Stimulated activated CD8-positive, alpha-beta memory T cell treated with anti-CD3 and anti-CD28 coated beads, Interleukin-2, amount 100 ng/mL, for 48 hours (primary cell): ENCODE measurements at places on chromosomes 2 and 18.
A peak's percentile ranks its signal among the peaks of the same experiment; 100 is the strongest.

DNA sequence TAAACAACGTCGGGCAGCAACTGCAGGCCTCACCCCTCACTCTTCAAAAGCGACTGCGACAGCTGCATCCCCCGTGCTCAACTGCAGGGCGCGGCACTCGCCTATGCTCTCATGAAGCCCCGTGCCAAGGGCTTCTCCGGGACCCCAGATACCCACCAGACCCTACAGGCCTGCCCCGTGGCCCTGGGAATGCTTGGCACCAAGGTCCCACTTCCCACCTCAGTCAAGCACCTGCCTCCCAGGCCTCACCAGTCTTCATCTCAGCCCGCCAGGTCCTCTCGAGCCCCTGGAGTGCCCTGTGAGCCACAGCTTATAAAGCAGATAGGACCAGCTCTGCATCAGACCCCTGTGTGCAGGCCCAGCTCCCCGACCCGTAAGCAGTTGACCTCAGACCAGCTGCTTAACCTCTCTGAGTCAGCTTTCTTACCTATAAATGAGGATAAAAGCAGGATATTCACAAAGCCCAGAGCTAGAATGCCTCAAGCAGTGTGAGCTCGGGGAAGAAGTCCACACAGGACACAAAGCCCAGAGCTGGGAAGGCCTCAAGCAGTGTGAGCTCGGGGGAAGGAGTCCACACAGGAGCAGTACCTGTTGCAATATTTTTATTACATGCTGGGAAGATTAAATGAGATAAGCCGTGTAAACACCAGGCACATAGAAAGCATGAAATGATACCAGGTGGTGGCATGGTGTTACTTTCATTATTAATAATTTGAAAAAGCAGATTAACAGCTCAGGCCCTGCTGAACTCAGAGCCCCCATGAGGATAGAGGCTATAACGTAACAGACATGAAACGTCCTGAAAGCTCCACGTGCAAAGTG lies 96.9 kb downstream of the HDAC4 start:
- no peak for DNase-seq

DNA sequence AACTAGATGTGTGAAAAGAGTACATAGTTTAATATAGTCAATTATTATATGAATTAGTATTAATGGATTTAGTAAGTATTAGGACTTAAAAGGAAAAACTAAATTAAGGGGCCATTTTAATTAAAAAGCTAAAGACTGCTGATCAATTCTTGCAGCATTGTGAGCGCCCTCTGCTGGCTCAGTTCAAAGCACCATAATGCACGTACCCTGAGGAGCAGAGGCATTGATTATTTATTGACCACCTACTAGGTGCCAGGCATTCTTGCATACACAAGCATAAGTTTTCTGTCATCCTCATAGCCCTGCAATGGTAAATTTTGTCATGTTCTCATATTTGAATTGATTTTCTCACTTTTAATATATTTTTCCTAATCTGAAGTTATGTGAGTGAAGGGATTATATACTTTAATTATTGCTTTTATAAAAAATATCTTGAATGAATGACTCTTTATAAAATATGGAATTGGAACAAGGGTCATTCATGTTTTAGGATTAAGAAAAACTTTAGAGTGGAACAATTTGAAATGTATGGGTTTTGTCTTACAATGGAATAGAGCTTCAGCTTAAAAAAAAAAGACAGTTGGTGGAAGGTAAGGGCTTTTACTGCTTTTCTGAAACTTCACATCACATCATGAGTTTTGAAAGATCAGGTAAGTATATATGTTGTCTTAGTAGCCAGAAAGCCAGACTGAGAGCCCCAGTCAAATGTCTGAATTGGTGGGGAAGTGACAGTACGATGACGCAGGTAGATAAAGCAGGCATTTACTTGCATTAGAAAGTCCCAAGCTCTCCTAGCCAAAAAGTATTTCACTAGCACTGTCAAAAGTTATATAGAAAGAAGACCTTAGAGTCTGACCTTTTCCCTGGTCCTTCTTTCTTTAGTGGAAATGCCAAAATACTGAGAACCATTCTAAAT lies 9.7 kb downstream of the ITGA4 start:
- DNase-seq: peak; percentile 76

GRCh38 chr2:150144546-150145298 lies 342.7 kb downstream of the RND3 start:
- no peak for DNase-seq

- no peak for DNase-seq
Observed at GRCh38 chr2:201937343-201937742, 96.3 kb upstream of the FZD7 start.

GRCh38 chr18:27656905-27657304 lies 471.8 kb upstream of the CHST9 start:
- no peak for DNase-seq

GRCh38 chr2:74551530-74551929 lies 2.2 kb downstream of the LOXL3 start:
- DNase-seq: no peak

DNA sequence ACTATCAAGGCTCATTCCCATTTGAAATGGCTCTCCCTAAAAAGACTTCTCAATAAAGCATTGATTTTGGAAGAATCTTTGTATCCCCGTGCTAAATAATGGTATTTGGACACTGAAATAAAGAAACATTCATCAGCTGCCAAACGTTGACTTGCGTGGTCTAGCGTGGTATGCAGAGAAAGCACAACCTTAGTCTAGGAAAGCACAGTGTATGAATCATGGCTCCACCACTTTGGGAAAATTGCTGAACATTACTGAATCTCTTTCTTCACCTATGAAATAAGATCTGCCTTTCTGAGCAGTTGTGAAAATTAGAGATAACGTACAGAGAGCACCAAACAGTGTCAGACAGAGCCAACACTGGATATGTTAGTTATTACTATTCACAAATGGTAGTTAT lies 353.9 kb downstream of the SS18 start:
- DNase-seq: no peak

- DNase-seq: no peak
Observed at GRCh38 chr18:5998166-5998881, 103.0 kb upstream of the TMEM200C start.

- no peak for DNase-seq
Observed at GRCh38 chr2:225353579-225354085, 45.9 kb upstream of the NYAP2 start.

DNA sequence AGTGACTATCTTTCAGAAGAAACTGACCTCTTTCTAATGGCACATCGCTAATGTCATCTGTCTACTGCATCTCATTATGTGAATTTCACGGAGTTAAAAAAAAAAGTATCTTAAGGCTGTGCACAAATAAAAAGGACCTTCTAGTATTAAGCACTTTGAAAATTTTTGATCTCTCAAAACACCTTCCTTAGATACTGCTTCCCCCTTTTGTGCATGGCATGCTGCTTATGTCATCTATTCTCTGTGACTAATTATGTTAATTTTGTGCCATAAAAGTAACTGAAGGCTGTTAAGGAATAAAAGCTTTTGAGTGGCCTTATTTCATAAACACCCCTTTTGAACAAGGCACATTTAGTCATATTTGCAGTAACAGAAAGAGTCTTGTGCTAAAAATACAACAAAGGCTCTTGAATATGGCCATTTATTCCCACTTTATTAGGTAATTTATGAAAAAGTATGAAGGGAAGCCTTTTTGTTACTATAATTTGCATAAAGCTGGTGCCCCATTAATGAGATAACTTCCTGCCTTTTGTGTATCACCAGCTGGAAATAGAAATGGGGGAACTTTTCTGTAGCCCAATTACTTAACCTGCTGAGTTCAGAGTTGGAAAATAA lies 1412.0 kb upstream of the ZEB2 start:
- no peak for DNase-seq

DNA sequence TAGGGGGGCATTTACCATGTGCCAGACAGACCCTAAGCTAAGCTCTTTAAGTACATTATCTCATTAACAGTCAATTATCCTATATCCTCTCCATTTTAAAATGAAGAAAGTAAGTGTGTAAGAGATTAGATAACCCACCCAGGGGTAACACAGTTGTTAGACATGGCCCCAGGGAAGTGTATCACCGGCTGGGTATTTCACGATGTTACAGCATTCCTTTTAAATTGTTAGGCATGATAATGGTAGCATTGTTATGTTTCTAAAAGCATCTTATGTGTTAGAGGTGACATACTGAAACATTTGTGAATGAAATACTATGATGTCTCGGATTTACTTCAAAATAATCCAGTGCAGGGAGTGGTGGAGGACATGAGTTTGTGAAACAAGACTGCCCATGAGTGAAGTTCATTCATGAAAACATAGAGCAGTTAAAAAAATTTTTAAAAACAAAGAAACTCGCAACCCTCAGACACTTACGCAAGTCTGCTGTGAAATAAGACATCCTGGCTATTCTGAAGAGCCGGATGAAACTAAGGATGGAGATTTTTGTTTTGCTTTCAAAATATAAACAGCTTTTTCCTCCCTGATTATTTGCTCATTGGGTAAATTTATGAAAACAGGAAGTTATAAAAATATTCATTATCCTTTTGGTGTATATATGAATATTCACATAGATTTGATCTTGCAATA lies 54.9 kb downstream of the IL1RL2 start:
- DNase-seq: no peak

DNA sequence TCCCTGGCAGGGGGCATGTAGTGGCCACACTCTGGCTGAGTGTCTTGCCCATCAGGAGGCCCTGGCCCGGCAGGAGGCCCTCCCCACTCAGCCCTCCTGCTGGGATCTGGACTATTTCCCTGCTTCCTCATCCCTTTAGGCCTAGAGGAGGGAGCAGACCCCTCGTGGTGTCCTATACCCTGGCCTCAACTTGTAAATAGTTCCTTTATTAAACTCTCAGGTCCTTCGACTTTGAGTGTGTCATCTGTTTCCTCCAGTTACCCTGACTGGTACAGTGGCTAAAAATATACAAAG lies 166.7 kb upstream of the GLI2 start:
- DNase-seq: no peak

DNA sequence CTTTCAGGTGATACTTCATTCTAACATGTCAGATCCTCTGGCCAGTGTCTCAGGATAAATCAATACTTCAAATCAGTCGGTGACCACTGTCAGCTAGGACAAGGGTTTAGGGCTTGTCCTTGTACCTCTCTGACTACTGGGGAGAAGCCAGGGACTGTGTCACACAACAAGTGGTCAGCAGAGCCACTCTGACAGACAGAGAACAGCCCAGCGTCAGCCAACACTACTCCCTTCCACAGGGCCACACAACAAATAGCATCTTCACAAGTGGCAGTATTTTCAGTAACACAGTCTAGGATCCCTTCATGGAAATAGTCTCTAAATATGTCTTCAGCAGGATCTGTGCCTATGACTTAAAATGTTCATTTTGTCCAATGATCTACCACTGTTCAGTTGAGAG lies 14.2 kb downstream of the FLACC1 start:
- no peak for DNase-seq

GRCh38 chr18:77059294-77059916 lies 73.2 kb downstream of the MBP start:
- DNase-seq: no peak

- DNase-seq: no peak
Observed at GRCh38 chr2:225270861-225271260, 128.6 kb upstream of the NYAP2 start.

DNA sequence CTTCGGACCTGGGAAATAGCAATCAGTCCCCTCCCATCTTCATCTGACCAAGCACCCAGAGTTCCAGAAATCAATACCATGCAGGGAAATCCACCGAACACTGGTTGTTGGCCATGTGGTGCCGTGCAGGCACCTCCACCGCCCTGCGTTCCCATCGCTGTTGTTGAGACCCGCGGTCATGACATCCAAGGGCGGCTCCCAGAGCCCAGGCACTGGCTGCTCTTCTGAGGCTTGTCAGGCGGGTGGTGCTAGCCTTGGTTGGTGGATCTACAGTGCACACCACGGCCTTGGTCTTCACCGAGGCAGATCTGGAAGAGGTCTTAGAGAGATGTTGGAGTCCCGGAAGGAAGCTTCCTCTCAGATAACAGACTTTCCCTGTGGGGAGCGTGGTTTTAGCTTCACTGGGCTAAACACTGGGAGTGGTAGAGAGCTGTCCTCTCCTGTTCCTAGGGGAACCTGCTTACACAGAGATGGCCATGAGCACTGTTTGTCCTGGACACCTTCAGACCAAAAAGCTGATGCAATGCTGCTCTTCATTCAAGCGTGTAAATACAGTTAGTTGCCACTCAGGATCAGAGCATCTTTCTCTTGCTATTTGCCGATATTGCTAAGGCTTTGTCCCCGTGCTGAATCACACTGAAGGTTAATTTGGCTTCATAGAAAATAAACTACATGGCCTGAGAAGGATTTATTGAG lies 58.3 kb downstream of the SMIM21 start:
- no peak for DNase-seq

GRCh38 chr18:14933964-14934363 lies 186.0 kb downstream of the ANKRD30B start:
- DNase-seq: no peak

- no peak for DNase-seq
Observed at GRCh38 chr2:75491129-75491753, 69.5 kb downstream of the EVA1A start.

- DNase-seq: no peak
Observed at GRCh38 chr2:84201158-84201557, 257.9 kb downstream of the SUCLG1 start.

- DNase-seq: no peak
Observed at GRCh38 chr2:152099367-152100050, 665 bp upstream of the CACNB4 start.

- DNase-seq: no peak
Observed at GRCh38 chr2:227615181-227615580, 541 bp upstream of the SCYGR3 start.

GRCh38 chr2:101623031-101623521 lies 74.4 kb upstream of the MAP4K4 start:
- no peak for DNase-seq

- peak; percentile 36 for DNase-seq
Observed at GRCh38 chr18:58044370-58045241, 580 bp downstream of the NEDD4L start.

DNA sequence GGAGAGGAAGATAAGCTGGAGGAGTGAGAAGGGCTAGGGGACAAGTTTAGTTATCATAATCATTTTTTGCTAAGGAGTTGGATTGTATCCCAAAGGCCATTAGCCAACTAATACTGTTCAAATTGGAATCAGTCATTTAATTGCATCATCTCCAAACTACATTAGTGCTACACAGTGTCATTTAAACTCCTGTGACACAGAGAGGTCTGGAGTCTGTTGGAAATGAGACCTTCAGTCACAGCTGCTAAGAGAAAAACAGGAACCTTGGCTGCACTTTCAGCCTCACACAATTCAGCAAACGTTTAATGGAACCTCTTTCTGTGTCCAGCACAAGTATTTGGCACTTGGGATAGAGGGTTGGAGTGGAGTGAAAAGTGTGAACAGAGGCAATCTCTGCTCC lies 175.5 kb upstream of the MGAT5 start:
- DNase-seq: no peak

DNA sequence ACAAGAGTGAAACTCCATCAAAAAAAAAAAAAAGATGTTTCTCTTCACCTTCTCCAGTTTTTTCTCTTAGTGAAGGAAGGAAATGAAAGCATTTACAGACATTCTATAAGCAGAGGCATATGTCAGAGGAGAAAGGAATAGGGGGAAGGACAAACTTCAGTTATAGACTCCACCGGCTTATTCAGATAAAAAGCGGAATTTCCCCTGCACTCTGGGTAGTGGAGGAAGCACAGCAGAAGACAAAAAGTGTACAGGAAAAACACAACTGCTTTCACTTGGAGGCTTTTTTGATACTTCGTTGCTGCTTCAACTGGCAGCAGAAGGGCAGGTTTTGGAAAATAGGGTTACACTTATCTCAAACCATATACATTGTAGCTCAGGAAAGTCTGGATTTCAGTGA lies 3.2 kb upstream of the MGAT4A start:
- DNase-seq: no peak
